ENCODE measurements at places on chromosomes 4 and X. TPM values are rescaled to one million over a fixed set of nuclear protein-coding genes. Genes with fewer than 3 reads are reported as not detected.

DNA sequence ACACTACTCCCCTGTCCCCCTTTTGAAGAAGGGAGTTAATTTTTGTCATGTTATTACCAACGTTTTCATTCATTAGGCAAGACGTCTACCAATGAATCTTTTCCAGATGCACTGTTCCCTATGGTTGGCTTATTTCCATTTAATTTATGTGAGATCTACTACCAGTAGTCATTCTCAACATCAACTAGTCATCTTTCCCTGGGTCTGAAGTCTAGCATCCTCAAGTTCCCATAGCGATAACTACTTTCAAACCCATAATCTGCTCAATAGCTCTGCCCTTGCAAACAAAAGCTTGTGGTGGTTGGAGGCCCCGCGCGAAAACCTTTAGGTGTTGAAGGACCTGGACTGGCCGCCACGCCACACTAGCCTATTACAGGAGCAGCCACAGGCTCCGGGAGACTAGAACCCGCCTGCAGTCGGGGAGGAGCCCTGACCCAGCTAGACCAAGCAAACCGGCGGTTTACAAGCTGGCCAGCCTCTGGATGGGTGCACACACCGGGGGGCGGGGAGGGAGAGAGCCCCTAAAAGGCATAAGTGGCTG, 746 bp downstream of the PPAT start:
- peak; percentile 37 for DNase-seq

GRCh38 chrX:129925305-129926092, 19.5 kb downstream of the UTP14A start:
- DNase-seq, result peak; percentile 33

The BGN gene
- 0.07 TPM for total RNA-seq

DNA sequence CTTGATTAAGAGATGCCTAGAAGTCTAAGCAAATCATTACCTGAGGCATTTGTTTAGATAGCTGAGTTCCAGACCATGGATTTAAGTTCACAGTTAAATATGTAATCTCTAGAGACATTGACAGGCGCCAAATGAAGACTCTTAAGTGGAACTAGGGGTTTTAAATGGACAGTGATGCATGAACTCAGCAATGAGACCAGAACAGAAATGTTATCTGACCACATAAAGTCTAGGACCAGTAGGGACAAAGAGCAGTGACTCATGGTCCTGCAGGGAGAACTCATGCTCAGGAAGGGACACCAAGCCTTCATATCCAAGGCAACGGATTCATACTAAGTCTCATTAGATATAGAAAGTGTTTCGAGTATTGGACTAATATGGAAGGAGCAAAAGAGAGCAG, 152.3 kb downstream of the PPARGC1A start:
- no peak for DNase-seq

The KLB gene
- total RNA-seq, result 0.03 TPM

The KLHL2 gene
- 14.0 TPM for total RNA-seq

Data from foreskin keratinocyte (primary cell).